ENCODE measurements at places on chromosomes 4 and X.

- DNase-seq, result no peak
Measured at GRCh38 chrX:86322913-86323312, 174.7 kb downstream of the DACH2 start.

GRCh38 chr4:41143311-41144039 is 70.9 kb downstream of the APBB2 start:
- no peak for DNase-seq

GRCh38 chrX:14027036-14027435 is 2.7 kb downstream of the GEMIN8 start:
- no peak for DNase-seq

DNA sequence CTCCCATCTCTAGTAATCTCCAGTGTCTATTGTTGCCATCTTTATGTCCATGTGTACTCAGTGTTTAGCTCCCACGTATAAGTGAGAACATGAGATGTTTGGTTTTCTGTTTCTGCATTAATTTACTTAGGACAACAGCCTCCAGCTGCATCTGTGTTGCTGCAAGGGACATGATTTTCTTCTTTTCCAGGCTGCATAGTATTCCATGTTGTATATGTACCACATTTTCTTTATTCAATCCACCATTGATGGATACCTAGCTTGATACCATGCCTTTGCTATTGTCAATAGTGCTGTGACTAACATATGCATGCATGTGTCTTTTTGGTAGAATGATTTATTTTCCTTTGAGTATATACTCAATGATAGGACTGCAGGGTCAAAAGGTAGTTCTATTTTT is 18.6 kb upstream of the ANKRD17 start:
- no peak for DNase-seq

DNA sequence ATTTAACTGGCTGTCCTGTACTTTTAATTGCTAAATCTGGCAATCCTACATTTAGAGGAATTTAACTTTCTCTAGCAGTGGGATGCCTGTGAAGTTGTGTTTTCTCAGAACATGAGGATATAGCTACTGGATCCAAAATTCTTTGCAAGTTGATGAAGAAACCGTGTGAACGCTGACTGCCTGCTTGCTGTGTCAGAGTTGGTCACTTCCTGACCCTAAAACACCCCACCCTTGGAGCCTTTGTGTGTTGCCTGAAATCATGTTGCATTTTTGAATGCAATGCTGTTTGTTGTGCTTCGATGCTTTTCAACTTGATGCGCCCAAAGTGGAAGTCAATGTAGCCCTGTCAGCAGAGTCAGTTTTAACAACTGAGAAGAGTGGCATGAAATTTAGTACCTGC is 211.2 kb downstream of the ANK2 start:
- no peak for DNase-seq

DNA sequence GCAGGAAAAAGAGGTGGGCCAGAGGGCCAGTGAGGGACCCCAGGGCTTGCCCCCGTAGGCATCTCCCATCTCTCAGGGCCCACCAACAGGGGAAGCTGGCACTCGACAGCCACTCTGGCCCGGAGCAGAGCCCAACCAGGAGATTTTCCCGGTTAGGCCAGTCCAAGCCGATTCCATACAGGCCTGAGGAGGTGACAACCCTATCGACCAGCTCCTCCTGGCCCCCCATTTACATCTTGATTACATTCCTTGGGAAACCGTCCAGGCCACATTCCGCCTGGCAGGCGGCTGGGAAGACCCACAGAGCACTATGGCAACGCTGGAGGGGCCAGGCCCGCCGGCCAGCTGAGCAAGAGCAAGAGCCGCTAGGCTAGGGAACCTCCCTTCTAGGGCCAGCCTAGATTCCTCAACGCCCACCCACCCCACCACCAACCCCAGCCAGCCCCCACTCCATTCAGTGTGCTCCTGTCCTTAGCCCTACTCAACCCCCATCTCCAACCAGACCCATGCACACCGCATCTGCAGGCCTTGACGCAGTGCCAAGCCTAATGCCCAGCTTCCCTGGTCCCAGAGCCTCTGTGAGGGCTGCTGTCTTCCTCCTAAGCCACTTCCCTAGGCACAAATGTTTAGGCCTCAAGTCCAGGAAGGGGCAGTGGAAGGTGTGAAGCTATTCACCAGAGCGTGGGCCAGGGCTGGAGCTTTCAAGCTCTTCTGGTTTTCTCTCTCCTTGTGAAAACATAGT is 161.2 kb downstream of the EFNB1 start:
- no peak for DNase-seq

DNA sequence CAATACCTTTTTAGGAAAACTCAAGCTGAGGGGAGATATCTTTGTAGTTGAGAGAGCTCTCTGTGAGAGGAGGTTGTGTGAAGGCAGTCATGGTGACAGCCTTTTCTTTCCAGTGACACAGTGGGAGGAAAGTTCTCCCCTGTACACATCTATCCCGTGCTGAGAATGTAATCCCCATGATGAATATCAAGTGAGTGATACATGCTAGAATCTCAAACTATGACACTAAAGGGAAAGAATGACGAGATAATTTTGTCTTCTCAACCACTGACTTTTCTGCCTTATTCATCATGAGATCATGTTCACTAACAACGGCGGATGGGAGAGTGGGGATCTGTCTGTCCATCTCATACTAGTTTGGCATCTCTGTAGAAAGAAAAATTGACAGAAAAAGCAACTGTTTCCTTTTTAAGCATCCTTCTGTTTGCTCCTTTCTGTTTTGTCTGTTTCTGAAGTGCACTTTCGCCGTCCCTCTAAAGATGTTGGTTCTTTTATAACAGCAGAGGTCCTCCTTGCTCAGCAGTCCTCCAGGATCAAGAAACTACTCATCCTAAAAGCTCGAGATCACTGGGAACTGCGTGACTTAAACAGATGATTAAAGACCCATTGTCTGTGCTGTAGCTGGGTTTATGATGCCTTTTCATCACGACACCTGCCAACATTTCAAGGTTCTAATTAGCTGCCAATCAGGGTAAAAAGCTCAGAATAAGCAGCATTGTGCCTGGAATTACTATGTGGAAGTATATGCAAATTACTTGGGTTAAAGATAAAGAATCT is 137.6 kb downstream of the DCK start:
- DNase-seq, result no peak

GRCh38 chr4:70728091-70728490 is 6.3 kb downstream of the RUFY3 start:
- no peak for DNase-seq

DNA sequence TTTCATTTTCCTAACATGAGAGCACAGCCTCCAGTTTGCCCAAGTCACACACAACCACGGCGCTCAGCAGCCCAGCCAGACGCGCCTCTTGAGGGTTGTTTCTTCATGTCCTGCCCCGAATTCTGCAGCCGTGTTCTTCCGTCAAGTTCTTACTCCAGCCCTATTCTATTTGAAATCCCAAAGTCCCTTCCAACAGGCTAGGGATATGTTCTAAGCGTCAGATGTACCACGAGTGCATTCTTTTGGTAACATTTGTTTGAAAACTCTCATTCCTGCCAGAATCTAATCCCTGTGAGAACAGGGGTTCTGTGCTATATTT is 23.1 kb downstream of the ACSL1 start:
- DNase-seq, result no peak

DNA sequence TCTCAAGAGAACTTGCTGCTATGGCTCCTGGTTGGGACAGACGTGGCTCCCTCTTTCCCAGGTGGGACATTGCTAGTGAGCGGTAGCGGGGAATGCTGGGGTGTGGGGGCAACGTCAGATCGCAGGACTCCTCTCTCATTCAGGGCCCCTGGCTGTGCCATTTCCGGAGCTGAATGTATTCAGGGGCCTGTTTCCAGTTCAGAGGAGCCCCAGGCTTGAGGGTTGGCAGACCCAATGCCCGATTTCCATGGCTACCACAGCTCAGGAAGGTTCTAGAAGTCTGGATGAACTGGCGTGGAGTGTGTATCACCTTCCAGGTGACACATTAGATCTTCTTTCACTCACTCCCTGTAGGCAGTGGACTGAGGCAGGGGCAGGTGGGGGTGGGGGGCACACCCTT is 26.2 kb upstream of the CRMP1 start:
- no peak for DNase-seq

DNA sequence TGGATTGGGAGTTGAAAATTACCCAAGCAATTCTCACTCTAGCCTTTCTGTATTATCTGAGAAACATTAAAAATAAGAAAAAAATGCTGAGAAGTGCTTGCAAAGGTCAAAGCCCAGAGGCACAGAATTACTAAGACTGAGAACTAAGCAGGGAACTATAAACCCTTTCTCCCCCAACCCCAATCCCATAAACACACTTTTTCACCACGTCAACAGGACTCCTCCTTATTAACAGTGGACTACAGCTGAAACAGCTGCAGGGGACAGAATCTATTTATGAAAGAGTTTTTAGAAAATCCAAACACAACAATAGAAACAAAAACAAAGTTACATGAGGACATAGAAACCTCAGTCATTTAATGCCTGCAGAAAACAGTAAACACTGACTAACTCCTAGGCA is 984.1 kb downstream of the TRAM1L1 start:
- DNase-seq, result no peak

DNA sequence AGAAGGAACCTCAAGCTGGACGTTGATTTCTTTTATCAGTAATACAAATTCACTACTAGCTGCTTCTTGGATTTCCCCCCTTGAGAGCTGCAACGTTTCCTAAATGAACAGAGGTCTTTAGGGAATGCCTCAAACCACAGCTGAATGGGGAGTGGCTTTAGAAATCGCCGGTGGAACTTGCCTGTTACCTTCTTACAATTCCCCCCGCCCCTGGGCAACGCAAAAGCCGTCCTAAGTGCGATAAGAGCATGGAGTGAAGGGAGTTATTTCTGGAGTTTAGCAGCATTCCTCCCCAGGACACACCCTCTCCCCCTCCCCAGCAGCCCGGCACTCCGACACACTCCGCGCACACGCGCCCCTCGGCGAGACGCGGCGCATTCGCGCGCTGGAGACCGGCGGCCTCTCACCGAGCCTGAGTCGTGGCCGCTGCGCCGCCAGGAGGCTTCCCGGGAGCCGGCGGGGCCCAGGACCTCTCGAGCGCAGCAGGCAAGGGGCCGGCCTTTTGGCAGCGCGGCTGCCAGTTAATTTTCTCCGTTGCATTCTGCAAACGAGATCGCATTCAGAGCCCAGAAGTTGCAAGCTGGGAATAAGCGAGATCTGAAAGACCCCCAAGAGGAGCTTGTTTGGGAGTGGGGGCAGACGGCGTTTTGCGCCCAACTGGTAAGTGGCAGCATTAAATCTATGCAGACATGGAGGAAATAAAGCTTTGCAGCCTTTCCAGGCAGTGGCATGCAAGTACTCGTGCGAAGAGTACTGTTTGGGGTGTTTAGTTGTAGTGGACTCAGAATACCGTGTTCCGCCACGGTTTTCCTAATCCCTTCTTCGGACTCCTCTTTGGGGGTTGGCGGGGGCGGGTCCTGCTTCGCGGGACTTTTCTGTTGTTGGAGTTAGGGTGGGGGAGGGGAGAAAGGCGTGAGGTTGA is 134.7 kb downstream of the PALLD start:
- DNase-seq, result no peak

GRCh38 chr4:183200453-183200852 is 101.4 kb downstream of the WWC2 start:
- DNase-seq, result no peak

GRCh38 chr4:155496294-155496626 is 119.5 kb upstream of the MAP9 start:
- DNase-seq, result no peak

DNA sequence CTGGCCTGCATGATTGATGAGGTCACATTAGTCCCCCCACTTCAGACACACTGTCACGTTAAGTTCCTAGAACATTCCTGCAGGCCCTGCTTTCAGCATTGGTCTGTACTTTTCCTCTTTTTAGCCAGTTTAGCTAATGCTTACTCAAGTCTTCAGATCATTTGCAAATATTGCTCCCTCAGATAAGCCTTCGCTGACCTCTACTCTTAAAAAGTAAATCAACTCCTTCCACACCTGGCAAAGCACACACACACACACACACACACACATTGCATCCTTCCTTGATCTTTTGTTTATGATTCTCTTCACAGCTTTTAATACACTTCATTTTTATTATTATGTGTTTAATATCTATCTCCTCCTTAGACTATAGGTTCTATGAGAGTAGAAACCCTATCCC is 31.4 kb downstream of the PARM1 start:
- no peak for DNase-seq

GRCh38 chrX:13599491-13599890 is 30.1 kb downstream of the EGFL6 start:
- no peak for DNase-seq

- DNase-seq, result no peak
Measured at GRCh38 chr4:181755846-181756245, 487.4 kb upstream of the TENM3 start.

DNA sequence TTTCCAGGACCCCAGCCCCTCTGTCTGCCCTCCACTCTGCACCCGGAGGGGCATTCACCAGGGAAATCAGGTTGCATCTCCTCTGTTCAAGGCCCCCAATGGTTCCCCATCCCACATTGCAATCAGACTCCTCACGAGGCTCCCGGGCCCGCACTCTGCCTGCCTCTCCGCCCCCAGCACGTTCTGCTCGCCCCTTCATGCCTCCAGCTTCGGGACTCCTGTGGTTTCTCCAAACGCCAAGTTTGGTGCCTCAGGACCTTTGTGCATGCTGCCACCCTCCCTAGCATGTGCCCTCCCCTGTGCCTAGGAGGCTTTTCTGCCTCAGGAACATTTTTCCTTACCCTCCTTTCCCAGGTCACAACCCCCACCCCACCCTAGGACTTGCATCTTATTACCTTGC is 183.6 kb upstream of the PSAPL1 start:
- DNase-seq, result no peak

- DNase-seq, result no peak
Measured at GRCh38 chr4:143381189-143382118, 44.8 kb downstream of the GAB1 start.

- no peak for DNase-seq
Measured at GRCh38 chr4:86181585-86181984, 178.3 kb downstream of the MAPK10 start.

DNA sequence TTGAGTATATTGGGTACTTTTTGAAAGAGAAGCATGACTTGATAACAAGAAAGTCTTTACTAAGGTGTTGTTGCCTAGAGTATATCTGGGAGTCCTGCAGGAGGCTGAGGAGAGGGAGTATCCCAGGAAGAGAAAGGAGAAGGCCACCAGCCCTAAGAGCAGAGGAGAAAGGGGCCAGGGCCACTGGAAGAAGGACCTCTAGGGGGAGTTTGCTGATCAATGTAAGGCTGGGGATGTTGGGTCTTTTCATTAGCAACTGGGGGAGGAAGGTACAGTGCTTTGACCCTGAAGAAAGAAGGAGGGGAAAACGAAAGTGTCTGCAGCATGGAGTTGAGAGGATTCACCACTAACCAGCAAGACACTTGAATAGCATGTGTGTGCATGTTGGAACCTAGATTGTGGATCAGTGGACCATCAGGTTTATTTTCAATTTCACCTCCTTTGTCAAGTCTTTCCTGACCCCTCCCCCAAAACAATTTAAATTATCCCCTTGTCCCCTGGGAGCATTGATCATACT is 4.5 kb downstream of the SMIM9 start:
- no peak for DNase-seq

DNA sequence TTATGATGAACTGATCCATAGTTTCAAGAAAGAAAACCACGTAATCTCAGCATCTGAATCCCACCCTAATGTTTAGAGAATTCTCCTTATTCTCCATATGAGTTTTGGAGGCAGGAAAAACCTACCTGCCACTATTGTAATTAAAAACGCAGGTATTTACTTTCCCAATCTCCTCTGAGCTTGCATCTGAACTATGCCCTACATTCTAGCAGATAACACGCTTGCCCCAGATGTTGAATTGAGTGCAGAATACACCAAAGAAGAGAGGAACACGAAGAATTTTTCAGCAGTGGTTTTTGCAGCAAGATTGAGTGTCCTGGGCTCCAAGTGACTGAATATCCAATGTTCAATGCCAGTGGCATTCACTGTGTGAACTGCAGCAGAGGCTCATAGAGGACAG is 182.4 kb downstream of the COX18 start:
- DNase-seq, result no peak
